ENCODE measurements at places on chromosomes 7 and 10. TPM values are rescaled to one million over a fixed set of nuclear protein-coding genes. Genes with fewer than 3 reads are reported as not detected.

DNA sequence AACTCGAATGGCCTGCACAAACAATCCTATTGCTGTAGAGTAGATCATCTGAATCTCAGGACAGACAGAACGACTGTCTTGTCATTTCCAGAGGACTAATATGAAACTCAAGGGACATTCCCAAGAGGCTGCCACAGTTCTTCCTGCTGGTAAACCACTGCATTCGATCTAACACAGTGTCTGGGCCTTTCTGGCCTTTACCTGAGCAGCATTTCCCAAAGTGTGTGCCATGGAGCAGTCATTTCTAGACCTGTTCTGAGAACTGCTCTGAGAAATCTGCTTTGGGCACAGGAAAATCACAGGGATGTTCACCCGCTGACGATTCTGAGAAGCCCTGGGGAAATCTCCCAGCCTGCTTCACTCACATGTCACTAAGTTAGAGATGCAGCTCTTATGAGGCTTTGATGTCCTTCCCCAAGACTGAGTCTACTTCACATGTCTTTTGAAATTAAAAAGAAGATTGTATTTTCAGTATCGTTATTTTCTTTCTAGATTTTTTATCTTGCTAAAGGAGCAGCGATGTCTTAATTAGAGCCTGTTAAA, 18.4 kb downstream of the GPNMB start:
- peak; percentile 75 for DNase-seq
- H3K27me3 ChIP-seq, result no peaks in the 10 kb centered on the region
- H3K4me1 ChIP-seq, result peaks cover 11% of the 10 kb centered on the region
- H3K27ac ChIP-seq, result peak overlapping the region; percentile 50
- no peak overlapping the region for H3K4me3 ChIP-seq

GRCh38 chr7:124390301-124390700, 357.4 kb upstream of the TMEM229A start:
- no peak overlapping the region for H3K4me3 ChIP-seq
- no peaks in the 10 kb centered on the region for H3K4me1 ChIP-seq
- H3K36me3 ChIP-seq, result no peaks in the 10 kb centered on the region
- DNase-seq, result no peak

ING3 gene
- 41.1 TPM for polyA plus RNA-seq

DNA sequence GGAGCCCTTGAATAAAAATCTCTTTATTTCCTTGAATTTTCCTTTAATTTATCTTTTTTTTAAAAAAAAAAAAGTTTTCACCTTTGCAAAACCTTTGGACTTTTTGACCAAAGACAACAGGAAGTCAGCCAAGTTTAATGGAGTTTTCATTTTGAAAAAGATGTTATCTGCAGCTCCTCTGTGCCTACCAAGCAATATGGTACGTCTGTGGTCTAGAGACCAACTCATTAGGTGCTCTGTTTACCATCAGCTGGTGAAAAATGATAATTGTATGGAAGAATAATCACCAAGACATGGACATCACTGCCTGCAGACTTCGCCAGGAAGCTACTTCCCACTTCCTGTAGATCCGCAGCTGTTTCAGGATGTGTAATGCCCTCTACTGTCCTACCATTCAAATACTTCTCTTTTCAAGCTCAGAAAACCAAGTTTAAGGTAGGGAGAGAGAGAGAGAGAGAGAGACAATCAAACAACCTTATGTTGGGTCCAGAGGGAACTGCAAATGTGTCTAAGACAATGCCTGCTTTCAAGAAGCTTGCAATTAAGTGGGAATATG, 18.7 kb downstream of the PLXNA4 start:
- H3K27ac ChIP-seq, result no peak overlapping the region
- no peaks in the 10 kb centered on the region for H3K36me3 ChIP-seq
- H3K27me3 ChIP-seq, result no peaks in the 10 kb centered on the region
- no peak for DNase-seq
- no peaks in the 10 kb centered on the region for H3K4me1 ChIP-seq

PLAC9 gene
- polyA plus RNA-seq, result not detected

CALN1 gene
- 1.9 TPM for polyA plus RNA-seq

CPA2 gene
- not detected for polyA plus RNA-seq
